Testis (tissue), 5 donors: ENCODE measurements at places on chromosomes 3 and 15. TPM values are rescaled to one million over a fixed set of nuclear protein-coding genes. Genes with fewer than 3 reads are reported as not detected.
A peak's percentile ranks its signal among the peaks of the same experiment; 100 is the strongest.

SERINC4 gene
- total RNA-seq: 11.7 TPM

CCR2 gene
- 1.2 TPM for total RNA-seq

OIP5 gene
- 22.1 TPM for total RNA-seq

GRCh38 chr15:88529021-88529630 is 17.4 kb downstream of the DET1 start:
- no peaks in the 10 kb centered on the region for H3K36me3 ChIP-seq
- H3K4me3 ChIP-seq: no peak overlapping the region
- H3K27me3 ChIP-seq: no peaks in the 10 kb centered on the region
- DNase-seq: no peak
- H3K27ac ChIP-seq: no peak overlapping the region

DNA sequence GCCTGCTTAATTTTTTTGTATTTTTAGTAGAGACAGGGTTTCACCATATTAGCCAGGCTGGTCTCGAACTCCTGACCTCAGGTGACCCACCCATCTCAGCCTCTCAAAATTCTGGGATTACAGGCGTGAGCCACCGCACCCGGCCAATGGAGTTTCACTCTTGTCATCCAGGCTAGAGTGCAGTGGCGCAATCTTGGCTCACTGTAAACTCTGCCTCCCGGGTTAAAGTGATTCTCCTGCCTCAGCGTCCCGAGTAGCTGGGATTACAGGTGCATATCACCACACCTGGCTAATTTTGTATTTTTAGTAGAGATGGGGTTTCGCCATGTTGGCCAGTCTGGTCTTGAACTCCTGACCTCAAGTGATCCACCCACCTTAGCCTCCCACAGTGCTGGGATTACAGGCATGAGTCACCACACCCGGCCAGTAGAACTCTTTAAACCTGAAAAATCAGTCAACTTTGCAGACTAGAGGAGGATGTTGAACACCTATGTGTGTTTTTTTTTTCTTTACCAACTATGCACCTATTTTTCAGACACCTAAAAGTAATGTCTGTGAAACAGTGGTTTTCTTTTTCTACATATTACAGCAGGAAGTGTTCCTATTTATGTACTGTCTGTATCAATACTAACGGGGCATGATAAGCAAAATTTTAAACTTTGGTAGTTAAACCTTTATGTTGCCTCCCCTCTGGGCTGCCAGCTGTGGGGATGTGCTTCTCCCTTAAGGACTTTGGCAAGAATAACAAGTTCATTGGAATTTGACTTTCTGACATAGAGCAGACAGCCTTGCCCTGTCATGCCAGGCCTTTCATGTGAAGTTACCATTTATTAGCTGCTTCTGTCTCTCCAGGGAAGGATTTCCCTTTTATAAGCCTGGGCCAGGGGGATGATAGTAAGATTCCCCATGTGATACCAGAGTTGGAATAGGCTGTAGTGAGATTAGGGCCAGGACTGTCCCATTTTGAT is 8.1 kb downstream of the ARIH2 start:
- no peak overlapping the region for H3K4me3 ChIP-seq
- H3K27me3 ChIP-seq: no peaks in the 10 kb centered on the region
- no peaks in the 10 kb centered on the region for H3K36me3 ChIP-seq

- no peaks in the 10 kb centered on the region for H3K36me3 ChIP-seq
- no peak overlapping the region for H3K27ac ChIP-seq
- peak; percentile 61 for DNase-seq
- H3K27me3 ChIP-seq: no peaks in the 10 kb centered on the region
- H3K4me1 ChIP-seq: peaks cover 4% of the 10 kb centered on the region
Observed at GRCh38 chr3:129934234-129935123, 40.0 kb upstream of the TRH start.

DNA sequence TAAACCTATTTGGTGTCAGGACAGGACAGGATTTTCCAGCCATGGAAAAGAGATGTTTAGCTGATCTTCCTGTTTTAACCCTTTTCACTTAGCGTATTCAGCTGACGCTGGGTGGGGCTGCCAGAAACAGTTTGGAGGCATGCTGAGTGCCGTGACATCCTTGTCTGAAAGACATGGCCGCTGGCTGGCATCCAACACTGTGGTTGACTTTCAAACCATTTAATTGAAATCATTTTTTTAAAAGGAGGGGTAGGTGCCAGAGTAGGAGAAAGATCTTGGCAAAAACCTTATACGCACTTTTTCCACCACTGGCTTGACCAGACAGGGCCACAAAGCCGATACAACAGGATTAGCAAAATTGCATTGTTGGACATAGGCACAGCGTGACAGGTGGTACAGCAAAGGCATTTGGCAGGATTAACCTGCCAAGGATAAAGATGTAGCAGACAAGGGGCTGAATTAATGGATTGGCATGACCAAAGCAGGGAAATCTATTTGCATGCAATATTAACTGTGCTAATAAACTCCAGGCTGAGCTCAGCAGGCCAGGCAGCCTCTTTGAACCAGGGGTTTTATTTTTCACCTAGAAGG is 131.8 kb upstream of the TOPAZ1 start:
- H3K36me3 ChIP-seq: no peaks in the 10 kb centered on the region
- no peak overlapping the region for H3K27ac ChIP-seq
- no peaks in the 10 kb centered on the region for H3K27me3 ChIP-seq

GRCh38 chr3:193836918-193837317 is 243.9 kb downstream of the OPA1 start:
- H3K4me1 ChIP-seq: no peaks in the 10 kb centered on the region
- no peak overlapping the region for H3K4me3 ChIP-seq
- H3K36me3 ChIP-seq: no peaks in the 10 kb centered on the region

GRCh38 chr3:95226437-95226836 is 1163.6 kb downstream of the NSUN3 start:
- no peak overlapping the region for H3K27ac ChIP-seq
- no peak overlapping the region for H3K4me3 ChIP-seq

TMEM115 gene
- total RNA-seq: 63.2 TPM

- H3K27ac ChIP-seq: no peak overlapping the region
- H3K4me3 ChIP-seq: no peak overlapping the region
- no peaks in the 10 kb centered on the region for H3K27me3 ChIP-seq
- no peak for DNase-seq
- H3K4me1 ChIP-seq: no peaks in the 10 kb centered on the region
Observed at GRCh38 chr15:85563328-85563727, 182.9 kb downstream of the AKAP13 start.

DNA sequence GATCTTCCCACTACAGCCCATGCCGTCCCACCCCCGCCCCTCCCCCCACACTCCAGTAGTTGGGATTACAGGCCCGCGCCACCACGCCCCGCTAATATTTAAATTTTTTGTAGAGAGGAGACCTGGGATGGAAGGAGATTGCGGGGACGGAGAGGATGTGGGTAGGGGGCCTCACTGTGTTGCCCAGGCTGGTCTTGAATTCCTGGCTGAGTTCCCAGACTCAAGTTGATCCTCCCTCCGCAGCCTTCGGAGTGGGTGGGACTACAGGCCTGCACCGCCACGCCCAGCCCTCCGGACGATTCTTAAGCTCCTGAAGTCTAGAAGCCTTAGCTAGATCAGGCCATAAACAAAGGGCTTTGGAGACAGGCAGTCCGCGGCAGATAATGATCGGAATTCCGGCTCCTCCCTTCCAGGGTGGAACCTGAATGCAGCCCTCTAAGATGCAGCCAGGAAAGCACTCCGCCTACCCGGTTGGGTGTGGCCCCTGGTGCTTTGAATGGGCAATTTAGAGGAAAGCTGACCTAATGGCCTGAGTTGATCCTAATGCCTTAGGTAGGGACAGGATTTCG is at the start of gene DPPA2:
Gene DPPA2, minus strand, starts transcription at position 356 of the 569 bp plus-strand sequence. CDS start 1,975 bp downstream, outside the sequence.
- DNase-seq: peak; percentile 40
- no peak within 1 kb of the TSS for H3K27ac ChIP-seq
- no peaks in the 10 kb centered on the region for H3K36me3 ChIP-seq
- H3K4me3 ChIP-seq: no peak within 1 kb of the TSS
- no peaks in the 10 kb centered on the region for H3K27me3 ChIP-seq
- H3K4me1 ChIP-seq: no peaks in the 10 kb centered on the region

STAC gene
- 7.1 TPM for total RNA-seq

ZNF860 gene
- 6.2 TPM for total RNA-seq

GRCh38 chr3:16031434-16031833 is 143.0 kb upstream of the GALNT15 start:
- peaks cover 4% of the 10 kb centered on the region for H3K4me1 ChIP-seq
- no peaks in the 10 kb centered on the region for H3K36me3 ChIP-seq
- H3K27ac ChIP-seq: no peak overlapping the region
- H3K4me3 ChIP-seq: no peak overlapping the region

GRCh38 chr3:70464876-70465275 is 152.4 kb upstream of the MDFIC2 start:
- no peak overlapping the region for H3K4me3 ChIP-seq
- no peak overlapping the region for H3K27ac ChIP-seq
- H3K27me3 ChIP-seq: no peaks in the 10 kb centered on the region
- no peaks in the 10 kb centered on the region for H3K4me1 ChIP-seq
- H3K36me3 ChIP-seq: no peaks in the 10 kb centered on the region
- no peak for DNase-seq

- no peak overlapping the region for H3K4me3 ChIP-seq
- no peak overlapping the region for H3K27ac ChIP-seq
- DNase-seq: no peak
- no peaks in the 10 kb centered on the region for H3K4me1 ChIP-seq
- H3K36me3 ChIP-seq: no peaks in the 10 kb centered on the region
Observed at GRCh38 chr15:39502611-39503195, 78.2 kb upstream of the THBS1 start.

DNA sequence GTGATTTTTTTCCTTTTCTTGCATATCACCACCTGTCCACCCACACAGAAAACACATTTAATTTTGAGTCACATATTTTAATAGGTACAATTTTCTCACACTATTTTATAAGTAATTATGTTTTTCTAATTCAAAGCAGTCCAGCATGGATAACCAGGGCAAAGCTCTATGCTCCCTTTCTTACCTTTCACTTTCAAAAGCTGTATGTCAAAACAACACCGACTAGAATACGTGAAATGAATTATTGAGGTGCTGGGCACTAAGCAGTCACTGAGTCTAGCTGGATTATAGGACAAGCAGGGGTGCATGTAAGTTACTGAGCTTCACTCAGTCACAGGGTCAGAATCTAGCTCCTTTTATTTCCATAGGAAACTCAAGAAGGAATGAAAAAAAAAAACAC is 60.6 kb downstream of the LSAMP start:
- H3K36me3 ChIP-seq: no peaks in the 10 kb centered on the region
- no peaks in the 10 kb centered on the region for H3K27me3 ChIP-seq
- DNase-seq: no peak

ARPIN gene
- 14.3 TPM for total RNA-seq

DNA sequence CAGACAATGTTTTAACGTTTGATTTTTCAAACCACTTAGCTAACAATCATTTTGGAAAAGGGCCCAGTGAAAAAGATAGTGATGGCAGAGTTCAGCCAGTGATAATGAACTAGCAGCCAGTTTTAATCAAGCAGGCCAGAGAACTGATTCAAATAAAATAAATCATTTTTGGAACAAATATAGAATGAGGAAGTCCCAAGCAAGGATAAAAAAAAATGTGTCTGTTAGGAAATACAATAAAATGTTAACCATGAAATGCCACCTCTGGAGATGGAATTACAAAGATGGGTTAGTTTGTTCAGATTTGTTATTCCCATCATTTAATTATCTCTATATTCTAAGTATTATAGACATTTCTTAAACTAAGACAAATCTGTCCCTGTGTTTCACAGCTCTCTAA is 1.1 kb downstream of the HERC1 start:
- peak overlapping the region; percentile 88 for H3K4me3 ChIP-seq
- no peaks in the 10 kb centered on the region for H3K36me3 ChIP-seq
- peaks cover 19% of the 10 kb centered on the region for H3K4me1 ChIP-seq
- H3K27ac ChIP-seq: peak overlapping the region; percentile 94
- no peak for DNase-seq

DNA sequence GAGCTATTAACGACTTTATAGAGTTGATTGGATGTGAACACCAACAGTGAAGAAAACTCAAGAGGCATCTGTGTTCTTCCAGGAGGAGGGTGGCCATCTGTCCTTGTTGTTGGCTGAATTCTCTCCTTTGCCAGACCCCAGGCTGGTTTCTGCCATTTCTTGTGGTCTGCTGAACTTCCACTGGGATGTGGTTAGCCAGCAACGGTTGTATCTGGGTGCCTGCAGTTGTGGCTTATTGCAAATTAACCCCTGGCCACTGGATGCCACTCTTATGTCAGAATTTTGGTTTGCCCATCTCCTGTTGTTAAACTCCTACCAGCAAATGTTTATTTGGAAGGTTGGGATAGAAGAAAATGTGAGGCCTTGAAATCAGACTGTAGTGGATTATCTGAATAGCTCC is 163.6 kb upstream of the TBC1D5 start:
- DNase-seq: no peak
- H3K36me3 ChIP-seq: no peaks in the 10 kb centered on the region
- no peaks in the 10 kb centered on the region for H3K27me3 ChIP-seq
- no peaks in the 10 kb centered on the region for H3K4me1 ChIP-seq
- no peak overlapping the region for H3K4me3 ChIP-seq

GRCh38 chr3:148381051-148381450 is 316.7 kb upstream of the AGTR1 start:
- H3K4me3 ChIP-seq: no peak overlapping the region
- H3K36me3 ChIP-seq: no peaks in the 10 kb centered on the region
- H3K4me1 ChIP-seq: no peaks in the 10 kb centered on the region
- no peak overlapping the region for H3K27ac ChIP-seq

DNA sequence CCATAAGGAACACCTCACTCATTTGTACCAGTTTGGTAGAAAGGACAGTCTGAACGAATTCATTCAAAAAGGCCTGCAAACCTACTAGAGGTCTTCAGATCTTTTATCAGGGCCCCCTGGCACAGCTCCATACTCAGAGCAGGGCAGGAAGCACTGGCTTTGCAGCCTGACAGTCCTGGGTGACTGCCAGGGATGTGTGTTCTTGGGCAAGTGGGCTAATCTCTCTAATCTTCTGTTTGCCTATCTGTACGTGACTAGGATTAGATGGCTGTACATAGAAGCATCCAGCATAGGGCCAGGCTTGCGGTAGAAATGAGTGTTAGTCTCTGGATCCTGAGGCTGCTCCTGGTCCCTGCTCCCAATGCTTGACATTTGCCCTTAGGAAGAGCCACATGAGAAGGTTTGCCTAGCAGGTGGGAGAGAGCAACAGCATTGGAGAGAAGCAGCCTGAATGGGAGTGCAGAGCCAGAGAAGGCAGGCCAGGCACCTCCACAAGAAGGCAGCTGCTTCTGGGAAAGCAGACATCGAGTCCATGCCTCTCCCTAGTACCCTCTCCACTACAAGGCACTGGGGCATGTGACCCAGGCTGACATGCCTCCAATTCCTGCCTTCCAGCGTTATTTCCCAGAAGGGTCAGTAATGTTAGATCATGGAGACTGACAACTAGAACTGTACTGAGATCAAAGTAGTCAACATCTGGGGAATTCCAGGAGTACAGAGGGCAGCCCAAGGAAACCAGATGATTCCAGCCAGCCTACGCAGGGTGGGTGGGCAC is 1.0 kb upstream of the CXCR6 start:
- no peaks in the 10 kb centered on the region for H3K27me3 ChIP-seq
- H3K27ac ChIP-seq: no peak overlapping the region
- H3K4me1 ChIP-seq: no peaks in the 10 kb centered on the region
- H3K36me3 ChIP-seq: no peaks in the 10 kb centered on the region

GRCh38 chr3:64651303-64651702 is 36.5 kb downstream of the ADAMTS9 start:
- no peaks in the 10 kb centered on the region for H3K27me3 ChIP-seq
- H3K27ac ChIP-seq: no peak overlapping the region
- DNase-seq: no peak
